ENCODE measurements at places on chromosomes 6 and 20.
A peak's percentile ranks its signal among the peaks of the same experiment; 100 is the strongest.

- no peak for DNase-seq
Measured at GRCh38 chr20:1896484-1897258, 1.5 kb downstream of the SIRPA start.

DNA sequence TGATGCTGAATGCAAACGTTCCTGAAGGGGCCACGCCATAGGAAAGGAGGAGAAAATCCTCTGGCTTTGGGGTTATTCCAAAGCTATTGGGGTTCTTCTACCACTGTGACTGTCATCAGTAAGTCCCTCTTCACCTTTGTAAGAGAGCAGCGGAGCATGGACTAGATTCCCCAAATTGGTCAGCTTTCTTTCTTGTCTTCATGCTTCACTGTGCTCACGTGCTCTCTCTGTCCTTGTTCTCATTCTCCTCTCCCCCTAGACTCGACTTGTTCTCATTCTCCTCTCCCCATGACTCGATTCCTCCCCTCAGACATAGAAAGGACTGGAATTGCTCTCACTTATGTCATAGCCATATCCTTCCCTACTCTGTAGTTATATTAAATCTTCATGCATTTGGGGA is 54.8 kb upstream of the ADGRG6 start:
- DNase-seq: no peak

DNA sequence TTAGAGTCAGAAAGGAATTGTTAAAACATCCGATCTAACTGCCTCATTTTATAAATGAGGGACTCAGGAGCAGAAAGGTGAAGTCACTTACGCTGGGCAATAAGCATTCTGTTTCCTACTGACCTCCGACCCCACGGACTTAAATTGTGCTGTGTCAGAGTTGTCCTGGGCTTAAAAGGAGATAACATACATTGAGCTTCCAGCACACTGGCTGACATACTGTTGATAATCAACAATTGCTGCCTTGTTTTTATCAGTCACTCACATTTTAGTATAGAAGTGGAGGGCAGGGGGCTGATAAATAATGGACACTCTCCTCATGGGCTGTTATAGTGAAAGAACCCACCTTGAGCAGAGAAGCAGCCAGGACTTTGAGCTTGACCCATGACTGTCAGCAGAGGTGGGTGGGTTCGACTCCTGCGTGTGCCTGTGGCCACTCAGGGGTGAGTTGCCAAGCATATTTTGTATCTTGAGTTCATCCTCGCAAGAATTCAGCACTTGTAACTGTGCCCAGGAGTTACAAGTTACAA is 166.5 kb upstream of the JARID2 start:
- no peak for DNase-seq

DNA sequence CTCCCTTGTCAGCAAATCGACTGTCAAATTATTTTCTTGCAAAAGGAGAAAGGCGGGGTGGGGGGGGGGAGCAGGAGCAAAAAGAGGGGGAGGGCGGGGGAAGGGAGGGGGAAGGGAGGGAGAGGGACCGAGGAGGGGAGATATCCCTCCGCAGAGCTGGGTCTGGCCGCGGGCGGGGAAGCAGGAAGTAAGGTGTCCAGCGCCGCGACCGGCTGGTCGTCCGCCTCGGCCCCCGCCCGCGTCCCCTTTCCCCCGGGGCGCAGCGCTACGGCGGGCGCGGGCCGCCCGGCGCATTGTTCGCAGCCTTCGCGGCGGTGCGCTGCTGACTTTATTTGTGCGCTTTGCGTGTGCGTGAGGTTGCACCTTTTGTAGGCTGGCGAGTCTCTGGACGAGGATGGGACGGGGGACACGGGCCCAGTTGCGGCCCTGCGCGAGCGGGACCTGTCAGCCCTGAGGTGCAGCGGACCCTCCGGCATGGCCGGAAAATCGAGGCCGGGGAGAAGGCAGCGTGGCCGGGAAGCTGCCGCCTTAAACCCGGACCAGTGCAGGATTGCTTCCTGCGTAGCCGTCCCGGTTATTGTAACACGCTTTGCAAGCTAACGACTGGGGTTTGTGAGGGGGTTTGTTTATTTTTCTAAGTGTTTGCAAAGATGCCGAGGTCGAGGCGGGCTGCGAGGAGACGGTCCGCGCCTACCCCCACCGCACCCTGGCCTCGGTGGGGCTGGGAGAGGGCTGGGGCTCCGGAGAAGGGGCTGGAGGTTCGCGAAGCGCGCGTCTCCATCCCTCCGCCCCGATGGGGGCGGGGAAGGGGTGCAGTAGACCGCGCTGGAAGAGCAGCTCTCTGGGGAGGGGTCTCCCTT is 675 bp upstream of the TRERF1 start:
- DNase-seq: peak; percentile 37

Measured in CD4-positive, alpha-beta T cell treated with Interleukin-6 at 100 ng/mL for 8 hours (primary cell).